Type B pancreatic cell (in vitro differentiated cells): ENCODE measurements at places on chromosomes 5 and 9.

DNA sequence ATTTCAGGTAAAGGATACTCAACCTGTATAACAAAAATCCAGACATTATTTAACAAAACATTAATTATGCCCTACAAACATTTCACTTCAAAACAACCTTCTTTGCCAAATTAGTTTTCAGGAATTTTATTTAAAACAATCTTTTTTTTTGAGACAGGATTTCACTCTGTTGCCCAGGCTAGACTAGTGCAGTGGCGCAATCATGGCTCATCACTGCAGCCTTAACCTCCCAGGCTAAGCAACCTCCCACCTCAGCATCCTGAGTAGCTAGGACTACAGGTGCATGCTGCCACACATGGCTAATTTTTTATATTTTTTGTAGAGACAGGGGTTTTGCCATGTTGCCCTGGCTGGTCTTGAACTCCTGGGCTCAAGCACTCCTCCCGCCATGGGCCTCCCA, 3.9 kb downstream of the FNIP1 start:
- no peak for DNase-seq

DNA sequence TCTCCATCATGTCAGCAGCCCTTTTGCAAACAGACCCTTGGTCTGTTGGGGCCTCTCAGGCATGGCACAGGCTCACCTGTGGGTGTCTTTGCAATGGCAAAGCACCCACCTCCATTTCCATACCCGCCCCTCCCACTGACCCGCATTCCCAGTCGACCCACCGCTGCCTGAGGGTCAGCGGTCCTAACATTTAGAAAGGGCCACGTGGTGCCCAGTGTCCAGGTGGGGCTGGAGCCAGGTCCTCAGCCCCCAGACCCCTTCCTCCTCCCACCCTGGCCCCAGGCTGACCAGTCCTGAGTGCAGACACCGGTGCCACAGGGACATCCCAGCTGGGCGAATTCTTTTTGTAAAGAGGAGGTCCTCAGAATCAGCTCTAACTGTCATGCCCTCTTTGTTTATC, 43.3 kb upstream of the CEP72 start:
- DNase-seq: no peak

DNA sequence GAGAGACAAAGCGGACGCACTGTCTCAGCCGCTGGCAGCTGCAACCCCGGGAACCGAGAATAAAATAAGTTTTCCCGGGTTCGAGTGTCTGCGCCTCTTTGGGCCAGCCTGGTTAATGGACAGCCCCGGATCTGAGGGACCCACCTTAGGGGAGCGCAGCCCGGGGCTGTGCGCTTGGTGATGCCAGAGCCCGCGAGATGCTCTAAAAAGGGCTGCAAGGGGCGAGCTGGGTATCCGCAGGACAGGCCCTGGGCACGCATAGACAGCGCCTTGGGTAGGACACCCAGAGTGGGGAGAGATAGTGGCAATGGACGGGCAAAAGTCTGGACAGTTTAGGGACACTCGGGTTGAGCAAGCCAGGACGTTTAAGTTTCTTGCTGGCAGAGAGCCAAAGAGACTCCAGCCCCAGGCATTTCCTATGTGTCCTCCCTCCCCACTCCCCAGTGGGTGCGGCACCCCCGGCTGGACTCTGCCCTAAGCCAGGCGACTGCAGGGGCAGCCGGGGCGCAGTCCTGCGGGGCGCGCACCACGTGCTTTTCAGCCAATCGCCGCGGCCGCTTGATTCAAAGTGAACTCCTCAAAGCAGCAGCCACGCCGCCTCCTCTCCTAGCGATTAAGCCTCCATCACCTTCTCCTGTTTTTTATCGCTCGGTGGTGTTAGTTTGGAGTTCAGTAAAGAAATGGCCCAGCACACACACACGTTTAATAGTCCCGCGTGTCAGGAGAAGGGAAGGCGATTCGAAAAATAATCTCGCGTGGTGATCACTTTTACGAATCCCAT, 616 bp upstream of the ENC1 start:
- DNase-seq: peak; percentile 85

GRCh38 chr9:121921444-121921843, 171.7 kb downstream of the TTLL11 start:
- no peak for DNase-seq

- DNase-seq: no peak
Measured at GRCh38 chr9:126872516-126872915, 12.1 kb downstream of the ZBTB34 start.

DNA sequence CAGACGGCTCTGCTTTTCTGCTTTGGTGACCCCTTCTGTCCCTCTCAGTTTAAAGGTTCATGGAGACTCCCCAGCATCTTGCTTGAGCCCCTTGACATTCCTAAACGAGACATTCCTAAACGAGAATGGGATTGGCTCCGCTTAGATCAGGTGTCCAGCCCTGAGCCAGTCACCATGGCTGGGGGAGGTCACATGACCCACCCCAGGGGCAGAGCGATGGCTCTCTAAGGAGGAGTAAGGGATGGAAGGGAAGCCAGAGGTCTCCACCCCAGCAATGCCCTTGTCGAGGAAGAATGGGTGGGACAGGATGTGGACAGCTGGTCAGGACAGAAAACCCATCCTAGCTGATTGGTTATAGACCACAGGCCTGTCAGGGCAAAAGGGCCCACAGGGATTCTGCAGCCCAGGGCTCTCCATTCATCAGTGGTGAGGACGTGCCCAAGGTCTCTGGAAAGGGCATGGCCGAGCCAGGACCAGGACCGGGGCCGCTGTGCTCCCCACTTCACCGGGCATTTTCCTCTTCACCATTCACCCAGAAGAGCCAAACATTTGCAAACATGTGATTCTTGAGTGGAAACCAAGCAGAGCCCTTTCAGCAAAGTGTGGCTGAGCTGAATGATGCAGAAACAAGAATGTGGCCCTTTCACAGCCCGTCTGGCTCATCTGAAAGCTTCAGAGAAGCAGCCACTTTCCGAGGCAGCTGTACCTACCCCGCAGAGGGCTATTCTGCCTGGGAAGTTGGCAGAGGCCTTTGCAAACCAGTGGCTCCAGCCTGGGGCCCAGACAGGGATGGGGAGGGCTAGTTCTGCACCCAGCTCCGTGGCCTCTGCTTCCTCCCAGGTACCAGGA, 19.8 kb upstream of the AIF1L start:
- no peak for DNase-seq

GRCh38 chr5:139579-140442, 47.8 kb downstream of the PLEKHG4B start:
- no peak for DNase-seq

GRCh38 chr9:97853844-97854695, 1.0 kb downstream of the FOXE1 start:
- DNase-seq: no peak

DNA sequence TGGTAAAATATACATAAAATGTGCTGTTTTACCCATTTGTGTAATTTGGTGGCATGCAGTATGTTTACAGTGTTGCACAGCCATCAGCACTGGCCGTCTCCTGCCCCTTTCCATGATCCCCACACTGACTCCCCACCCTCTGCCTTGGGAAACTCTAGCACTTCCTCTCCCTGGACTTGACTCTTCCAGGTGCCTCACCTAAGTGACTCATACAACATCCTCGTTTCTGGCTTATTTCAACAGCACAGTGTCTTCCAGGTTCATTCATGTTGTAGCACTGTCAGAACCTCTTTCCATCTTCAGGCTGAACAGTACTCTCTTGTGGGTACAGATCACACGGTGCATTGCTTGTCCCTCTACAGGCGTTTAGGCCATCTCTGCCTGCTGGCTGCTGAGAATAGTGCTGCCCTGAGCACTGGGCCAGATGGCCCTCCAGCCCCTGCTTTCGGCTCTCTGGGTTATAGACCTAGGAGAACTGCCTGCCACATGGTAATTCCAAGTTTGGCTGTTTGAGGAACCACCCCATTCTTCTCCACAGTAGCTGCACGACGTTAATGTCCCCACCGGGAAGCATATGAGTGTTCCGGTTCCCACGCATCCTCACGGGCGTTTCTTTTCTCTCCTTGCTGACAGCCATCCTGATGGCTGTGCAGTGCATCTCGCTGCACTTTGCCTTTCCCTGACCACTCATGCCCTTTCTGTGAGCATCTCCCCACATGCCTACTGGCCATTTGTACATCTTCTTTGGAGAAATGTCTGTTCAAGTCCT, 211.8 kb downstream of the FANCC start:
- DNase-seq: no peak

- no peak for DNase-seq
Measured at GRCh38 chr9:92592946-92593861, 57.4 kb upstream of the ECM2 start.

DNA sequence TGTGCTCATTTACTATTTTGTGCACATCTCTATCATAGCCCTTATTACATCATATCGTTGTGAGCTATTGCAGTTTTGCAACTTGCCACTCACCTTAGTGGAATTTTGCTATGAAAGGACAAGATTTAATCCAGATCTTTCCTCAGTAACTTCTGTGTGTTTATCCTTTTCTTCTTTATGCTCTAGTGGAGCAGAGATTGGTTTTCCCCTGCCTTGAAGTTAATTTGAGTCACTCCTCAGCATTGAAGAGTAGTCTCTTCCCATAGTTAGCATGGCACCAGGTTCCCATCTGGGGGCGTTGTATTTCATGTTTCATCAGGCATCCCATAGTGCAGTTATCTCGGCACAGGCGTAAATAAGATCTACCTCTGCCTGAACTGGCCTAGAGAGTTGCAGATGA, 510.4 kb downstream of the PSAT1 start:
- no peak for DNase-seq

- no peak for DNase-seq
Measured at GRCh38 chr9:133140174-133140505, 19.1 kb upstream of the RALGDS start.

DNA sequence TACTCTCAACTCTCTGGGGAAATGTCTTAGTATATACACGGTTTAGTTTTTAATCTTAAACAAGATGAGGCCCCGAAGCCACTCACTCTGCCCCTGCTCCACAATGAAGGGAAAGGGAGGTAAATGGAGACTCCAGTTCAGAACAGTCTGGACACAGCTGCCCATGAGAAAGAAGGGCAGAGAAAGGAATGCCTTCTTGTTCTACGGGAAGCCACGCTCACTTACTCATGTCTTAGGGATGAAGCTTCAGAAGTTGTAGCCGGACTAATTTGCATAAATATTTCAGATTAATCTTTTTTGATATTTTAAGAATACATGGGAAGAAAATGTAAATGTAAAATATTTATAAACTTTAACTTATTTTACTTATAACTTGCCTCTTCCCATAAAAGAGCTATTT, 94.0 kb downstream of the COL23A1 start:
- DNase-seq: no peak

GRCh38 chr9:21994556-21995005, at the start of gene CDKN2B-AS1:
TSS of gene CDKN2B-AS1 (plus strand) at chr9:21994791.
- DNase-seq: no peak
